ENCODE measurements at places on chromosomes 12 and 14.

DNA sequence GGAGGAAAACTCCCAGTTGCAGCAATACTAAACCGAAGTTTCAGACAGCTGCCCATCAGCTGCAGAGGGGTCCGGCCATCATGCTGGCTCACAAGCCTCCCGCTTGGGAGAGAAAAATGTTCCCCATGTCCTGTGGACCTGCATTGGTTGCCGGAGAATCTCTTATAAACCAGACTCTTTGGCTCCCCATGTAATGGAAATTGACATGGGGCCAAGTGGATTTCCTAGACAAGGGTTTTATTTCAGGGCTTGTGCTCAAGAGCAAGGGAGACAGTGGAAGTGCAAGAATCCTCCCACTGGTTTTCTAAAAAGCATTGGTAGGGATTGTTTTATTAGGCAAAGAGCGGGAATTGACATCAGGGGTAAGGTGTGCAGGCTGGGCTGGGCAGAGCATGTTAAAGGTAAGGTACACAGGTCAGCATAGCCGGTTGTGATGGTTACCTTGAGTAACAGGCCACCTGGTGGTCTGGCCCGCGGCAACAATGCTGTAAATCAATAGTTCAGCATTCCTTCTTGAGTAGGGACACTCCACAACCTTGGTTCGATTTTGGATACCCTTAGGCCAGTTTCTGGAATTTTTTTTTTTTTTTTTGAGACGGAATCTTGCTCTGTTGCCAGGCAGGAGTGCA lies 135.4 kb downstream of the UNC79 start:
- DNase-seq: no peak

DNA sequence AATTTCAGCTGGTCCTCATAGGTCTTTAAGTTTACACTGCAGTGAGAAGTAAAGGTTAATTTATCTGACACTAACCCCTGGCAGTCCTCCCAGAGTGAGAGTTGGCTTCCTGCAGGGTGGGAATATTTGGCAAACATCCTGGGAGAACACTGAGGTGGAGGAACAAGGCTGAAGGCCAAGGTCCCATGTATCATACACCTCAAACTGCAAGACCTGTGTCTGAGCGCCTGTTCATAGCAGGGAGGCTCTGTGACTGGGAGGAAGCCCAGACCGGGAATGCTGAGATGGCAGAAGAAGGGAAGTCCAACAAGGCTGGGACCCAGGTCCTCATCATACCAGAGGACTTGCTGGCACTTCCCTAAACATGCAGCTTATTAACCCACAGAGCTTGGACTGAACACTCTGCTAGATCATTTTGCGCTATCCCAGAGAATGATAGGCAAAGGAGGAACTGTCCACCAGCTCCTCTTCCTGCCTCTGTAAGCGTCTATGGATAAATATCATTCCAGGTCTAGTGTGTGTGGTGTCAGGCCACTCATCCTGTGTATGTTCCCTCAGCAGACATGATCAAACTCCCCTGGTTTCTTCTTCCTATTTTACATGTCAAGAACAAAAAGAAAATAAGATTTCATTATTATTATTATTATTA lies 199.6 kb upstream of the CNOT2 start:
- DNase-seq: no peak

DNA sequence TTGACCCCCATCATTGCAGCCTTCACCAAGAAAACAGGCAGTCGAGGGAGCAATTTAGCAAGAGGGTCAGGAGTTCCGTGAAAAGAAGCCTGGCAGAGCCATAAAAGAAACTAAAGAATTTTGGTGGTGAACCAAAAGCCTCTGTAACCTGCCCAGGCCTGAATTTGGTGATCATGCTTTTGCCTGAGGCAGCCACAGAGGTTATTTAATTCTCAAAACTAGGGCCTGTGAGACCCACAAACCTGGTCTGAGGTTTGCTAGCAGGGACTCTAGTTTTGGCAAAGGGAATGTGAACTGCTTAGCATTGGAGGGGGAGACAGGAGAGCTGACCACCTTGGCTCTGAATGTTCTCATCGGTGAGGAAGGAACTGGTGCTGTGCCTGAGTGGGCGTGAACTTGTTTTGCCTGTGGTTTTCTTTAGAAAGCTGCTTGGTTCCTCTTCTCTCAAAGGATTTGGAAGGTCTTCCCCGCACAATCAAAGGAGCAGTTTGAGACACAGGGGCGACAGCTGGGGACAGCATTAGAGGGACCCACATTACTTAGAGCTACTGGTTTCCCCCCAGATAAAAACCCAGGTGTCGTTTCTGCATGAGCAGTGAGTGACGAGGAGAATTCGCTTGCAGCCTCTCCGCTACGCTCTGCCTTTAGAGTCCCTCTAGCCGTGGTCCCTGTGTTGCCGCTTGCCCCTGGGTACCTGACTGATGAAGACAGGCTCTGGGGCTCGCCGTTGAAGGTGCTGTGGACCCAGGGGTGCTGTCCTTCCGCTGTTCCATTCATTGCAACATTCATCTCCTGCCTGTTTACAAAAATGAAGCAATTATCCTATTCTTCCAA lies 12.6 kb upstream of the WNT5B start:
- DNase-seq: no peak

DNA sequence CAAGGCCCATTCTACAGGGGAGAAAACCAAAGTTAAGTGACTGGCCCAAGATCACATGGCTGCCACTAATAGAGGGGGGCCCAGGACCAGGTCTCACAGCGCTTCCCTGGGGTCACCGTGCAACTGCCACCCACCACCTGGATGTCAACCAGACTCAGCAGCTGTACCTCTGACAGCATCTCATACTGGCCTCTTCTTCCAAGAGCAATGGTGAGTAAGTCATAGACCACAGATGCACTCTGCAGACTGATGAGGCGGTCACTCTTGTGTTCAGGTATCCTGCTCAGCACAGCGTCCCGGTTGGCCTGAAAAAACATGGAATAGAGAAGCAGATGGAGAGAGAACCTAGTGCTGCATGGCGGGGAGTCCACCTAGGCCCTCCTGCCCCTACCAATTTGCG lies 139.9 kb downstream of the TTC7B start:
- DNase-seq: no peak

- no peak for DNase-seq
These were observed 60.7 kb upstream of the PYGL start for GRCh38 chr14:51004801-51005526.

DNA sequence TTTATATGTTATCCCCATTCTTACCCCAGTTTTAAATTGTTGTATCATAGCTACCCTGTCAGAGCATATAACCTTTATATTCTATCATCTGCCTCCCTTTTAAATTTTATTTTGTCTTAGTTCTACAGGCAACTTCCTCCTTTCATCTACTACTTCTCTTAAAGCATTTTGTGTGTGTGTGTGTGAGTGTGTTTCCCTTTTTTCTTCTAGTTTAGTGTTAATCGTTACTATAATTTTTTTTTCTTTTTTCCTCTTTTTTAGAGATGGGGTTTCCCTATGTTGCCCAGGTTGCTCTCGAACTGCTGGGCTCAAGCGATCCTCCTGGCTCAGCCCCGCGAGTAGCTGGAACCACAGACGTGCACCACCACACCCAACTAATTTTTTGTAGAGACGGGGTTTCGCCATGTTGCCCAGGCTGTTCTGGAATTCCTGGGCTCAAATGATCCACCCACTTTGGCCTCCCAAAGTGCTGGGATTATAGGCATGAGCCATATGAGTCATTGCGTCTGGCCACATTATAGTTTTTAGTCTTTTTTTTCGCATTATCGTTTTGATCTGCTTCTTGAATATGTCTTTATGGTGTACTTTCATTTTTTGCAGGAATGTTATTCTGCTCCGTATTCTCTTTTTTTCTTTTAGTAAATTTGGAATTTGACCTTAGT lies 33.1 kb upstream of the FBXO34 start:
- no peak for DNase-seq

- peak; percentile 31 for DNase-seq
These were observed 171.6 kb upstream of the HIF1A start for GRCh38 chr14:61523751-61524150.

Data from lower leg skin (tissue), 4 donors.